ENCODE measurements at places on chromosomes 4 and X. TPM values are rescaled to one million over a fixed set of nuclear protein-coding genes. Genes with fewer than 3 reads are reported as not detected.

GRCh38 chrX:57848857-57849256, 61.4 kb downstream of the ZXDA start:
- DNase-seq = no peak

The CASP3 gene
- polyA plus RNA-seq = 7.3 TPM

DNA sequence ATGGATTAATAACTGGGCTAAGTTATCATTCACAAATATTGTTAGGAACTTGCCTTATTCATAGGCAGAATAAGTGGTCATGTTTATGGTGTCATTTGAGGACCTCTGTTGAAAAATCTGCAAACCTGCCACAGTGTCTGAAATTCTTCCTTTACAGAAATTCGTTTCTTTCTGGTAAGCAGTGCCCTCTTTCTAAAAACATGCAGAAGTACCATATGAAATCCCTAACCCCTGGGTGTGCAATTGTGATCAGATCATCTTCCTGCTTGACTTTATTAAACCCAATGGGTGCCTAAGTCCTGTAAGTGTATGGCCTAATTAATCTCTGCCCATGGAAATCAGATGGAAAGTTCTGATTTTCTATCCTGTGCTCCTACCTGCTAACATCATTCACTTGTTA, 4.4 kb upstream of the HTATSF1 start:
- DNase-seq = no peak

- DNase-seq = no peak
Measured at GRCh38 chr4:155822572-155822971, 43.5 kb downstream of the ASIC5 start.

- DNase-seq = no peak
Measured at GRCh38 chr4:60588556-60588955, 611.6 kb upstream of the ADGRL3 start.

The CHIC2 gene
- 13.5 TPM for polyA plus RNA-seq

DNA sequence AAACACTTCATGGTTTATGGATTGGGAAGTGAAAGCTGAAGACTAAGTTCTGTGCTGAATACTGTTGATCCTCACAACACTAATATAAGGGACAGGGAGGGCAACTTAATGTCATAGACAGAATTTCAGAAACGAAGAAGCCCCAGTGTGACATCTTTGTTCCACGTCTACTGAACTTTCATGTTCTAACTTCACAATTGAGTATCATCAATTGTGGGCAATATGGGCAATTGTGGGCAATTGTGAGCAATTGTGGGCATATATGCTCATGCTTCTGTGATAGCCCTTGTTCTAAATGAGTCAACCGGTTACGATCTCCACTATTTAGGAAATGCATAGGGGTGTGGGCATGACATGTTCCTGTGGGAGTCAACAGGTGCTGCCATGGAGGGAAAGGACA, 33.7 kb downstream of the CYBB start:
- no peak for DNase-seq

The VSIG4 gene
- 15.9 TPM for polyA plus RNA-seq

GRCh38 chrX:10177601-10178000, 20.8 kb downstream of the CLCN4 start:
- no peak for DNase-seq
